GM04503 (cell line): ENCODE measurements at places on chromosomes 5 and 9.

DNA sequence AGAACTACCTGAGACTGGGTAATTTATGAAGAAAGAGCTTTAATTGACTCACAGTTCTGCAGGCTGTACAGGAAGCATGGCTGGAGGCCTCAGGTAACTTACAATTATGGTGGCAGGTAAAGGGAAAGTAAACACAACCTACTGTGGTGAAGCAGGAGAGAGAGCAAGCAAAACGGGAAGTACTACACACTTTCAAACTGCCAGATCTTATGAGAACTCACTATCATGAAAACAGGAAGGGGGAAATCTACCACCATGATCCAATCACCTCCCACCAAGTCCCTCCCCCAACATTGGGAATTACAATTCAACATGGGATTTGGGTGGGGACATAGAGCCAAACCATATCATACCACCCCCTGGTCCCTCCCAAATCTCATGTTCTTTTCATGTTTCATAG, 58.7 kb upstream of the GPR151 start:
- no peak for DNase-seq

DNA sequence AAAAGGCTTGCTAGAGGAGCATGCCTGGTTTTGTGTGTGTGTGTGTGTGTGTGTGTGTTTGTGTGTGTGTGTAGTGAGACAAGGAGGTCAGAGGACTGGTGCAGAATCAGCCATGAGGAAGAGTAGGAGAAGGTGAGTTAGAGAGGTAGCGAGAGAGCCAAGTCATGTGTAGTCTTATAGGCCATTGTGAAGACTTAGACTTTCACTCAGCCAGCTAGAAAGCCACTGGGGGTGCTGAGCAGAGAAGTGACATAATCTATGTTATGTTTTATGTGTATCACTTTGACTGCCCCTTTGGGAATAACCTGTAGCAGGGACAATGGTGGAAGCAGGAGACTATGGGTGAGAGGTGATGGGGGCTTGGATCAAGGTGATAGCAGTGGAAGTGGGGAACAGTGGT, 180.5 kb upstream of the CLINT1 start:
- DNase-seq, result no peak

- DNase-seq, result no peak
Observed at GRCh38 chr5:175347027-175347426, 97.0 kb downstream of the DRD1 start.

- no peak for DNase-seq
Observed at GRCh38 chr5:67910546-67910945, 305.0 kb upstream of the PIK3R1 start.
